Stimulated activated CD4-positive, alpha-beta T cell treated with anti-CD3 and anti-CD28 coated beads, Interleukin-1b, Interleukin-23, amount 100 ng/mL, for 1 hour (primary cell): ENCODE measurements at places on chromosomes 13 and 19.
A peak's percentile ranks its signal among the peaks of the same experiment; 100 is the strongest.

- DNase-seq, result no peak
These were observed 5.7 kb upstream of the FBXO27 start for GRCh38 chr19:39038098-39038497.

DNA sequence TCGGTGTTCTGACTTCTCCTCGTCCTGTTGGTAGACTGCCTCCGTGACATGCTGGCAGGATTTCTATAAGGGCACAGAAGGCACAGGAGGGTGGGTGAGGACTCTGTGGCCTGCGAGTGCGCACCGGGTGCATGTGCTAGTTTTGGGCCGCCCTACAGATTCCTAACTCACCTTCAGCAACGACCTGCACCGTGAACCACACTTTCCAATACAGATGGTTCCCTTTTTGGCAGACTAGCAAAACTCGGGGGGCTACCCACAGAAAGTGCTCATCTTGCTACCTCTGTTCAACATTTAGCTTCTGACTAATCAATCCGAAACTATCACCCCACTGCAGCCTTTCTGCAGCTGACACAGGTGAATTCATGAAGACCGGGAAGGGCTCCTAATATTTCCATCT lies 14.1 kb upstream of the AMER2 start:
- DNase-seq, result no peak

GRCh38 chr19:12756150-12756883 lies 4.7 kb downstream of the BEST2 start:
- DNase-seq, result no peak

GRCh38 chr19:46748325-46749109 lies 2.3 kb upstream of the STRN4 start:
- peak; percentile 71 for DNase-seq

GRCh38 chr13:109712124-109712722 lies 74.2 kb downstream of the IRS2 start:
- DNase-seq, result no peak

DNA sequence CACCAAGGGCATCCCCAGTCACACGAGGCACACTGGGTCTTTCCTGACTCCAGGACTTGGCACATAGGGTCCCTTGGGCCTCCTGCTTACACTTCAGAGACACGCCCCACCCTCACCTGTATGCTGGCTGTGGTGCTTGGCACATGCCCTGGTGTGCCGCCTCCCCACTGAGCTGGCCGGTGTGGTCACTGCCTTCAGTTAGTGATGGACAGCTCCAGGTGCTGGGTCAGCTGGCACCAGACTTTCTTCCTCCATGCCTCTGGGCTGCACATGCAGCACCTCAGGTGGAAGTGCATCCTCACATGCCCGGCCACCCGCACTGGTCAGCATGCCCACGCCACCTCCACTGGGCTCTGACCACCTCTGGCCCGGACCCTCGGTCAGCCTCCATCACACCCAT lies 52.9 kb downstream of the KLF2 start:
- DNase-seq, result no peak

DNA sequence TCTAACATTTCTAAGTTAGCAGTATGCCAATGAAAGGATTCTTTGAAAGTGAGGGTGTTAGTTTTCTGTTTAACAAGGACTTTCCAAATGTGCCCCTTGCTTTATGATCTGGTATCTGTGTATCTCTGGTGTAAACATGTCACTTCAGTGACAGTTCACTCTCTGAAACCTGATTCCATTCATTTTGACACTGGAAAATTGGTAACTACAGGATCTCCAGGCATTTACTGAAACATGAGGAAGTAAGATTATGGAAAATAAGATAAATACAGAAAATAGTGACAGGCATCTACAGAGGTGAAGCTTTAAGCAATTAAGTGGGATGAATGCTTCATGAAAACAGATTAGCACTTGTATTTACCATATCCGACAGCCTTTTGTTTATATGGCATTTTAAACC lies 101.6 kb upstream of the MYO16 start:
- no peak for DNase-seq

GRCh38 chr13:72315312-72315711 lies 412.1 kb downstream of the MZT1 start:
- DNase-seq, result no peak

- DNase-seq, result no peak
These were observed 113.5 kb downstream of the COL4A2 start for GRCh38 chr13:110420626-110421025.

- no peak for DNase-seq
These were observed 3.4 kb downstream of the LAIR2 start for GRCh38 chr19:54506079-54506478.

- no peak for DNase-seq
These were observed 1024.0 kb upstream of the PCDH9 start for GRCh38 chr13:68254151-68254550.

DNA sequence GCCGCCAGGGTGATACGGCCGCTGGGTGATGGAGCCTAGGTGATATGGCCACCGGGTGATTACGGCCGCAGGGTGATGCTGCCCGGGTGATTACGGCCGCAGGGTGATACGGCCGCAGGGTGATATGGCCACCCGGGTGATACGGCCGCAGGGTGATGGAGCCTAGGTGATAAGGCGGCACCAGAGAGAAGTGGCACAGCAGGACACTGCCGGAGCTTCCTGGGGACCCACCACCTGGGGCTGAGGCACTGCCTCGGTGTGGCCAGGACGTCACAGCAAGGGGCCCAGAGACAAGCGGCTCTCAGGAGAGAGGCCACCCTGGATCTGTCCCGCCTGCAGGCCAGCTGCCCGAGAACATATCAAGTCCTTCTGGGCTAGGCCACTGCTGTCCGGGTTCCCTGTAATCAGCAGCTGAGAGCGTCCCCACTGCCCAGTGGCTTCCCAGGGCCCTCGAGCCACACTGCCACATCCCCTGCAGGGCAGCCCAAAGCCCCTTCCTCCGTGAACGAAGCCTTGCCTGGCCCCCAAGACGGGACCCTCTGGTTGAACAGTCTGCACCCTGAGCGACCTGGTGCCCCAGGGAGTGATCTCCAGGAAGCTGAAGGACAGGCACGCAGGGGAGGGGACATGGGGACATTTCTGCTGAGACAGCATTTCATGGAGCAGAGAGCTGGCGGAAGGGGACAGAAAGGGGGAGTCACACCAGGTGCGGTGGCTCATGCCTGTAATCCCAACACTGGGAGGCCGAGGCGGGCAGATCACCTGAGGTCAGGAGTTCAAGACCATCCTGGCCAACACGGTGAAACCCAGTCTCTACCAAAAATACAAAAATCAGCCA lies 22.1 kb downstream of the ZNF787 start:
- DNase-seq, result no peak

- DNase-seq, result no peak
These were observed 117.9 kb downstream of the URI1 start for GRCh38 chr19:30059741-30060457.

DNA sequence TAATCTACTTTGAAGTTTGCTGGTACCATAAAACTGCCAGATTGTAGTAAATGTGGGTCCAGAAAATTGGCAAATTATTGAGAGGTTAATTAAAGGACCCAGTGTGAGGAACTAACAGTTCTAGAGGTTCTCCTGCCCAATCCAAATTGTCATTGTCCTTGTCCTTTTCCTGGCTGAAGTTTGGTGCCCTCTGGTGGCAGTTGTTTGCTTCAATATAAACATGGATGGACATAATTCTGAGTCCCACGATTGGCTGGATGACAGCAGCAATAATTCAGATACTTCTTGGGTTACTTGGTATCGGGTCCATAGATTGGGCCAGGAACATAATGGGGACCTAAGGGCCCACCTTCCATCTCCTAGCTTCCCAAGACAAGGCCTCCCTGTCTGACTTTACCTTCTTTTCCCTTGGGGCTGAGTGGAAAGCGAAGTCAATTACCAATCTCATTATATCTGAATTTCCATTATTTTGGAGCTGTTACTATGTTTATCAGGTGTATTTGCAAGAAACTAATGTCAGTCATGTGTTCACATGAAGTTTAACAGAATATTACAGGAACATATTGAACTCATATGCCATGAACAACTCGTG lies 33.8 kb upstream of the GARRE1 start:
- DNase-seq, result no peak

- DNase-seq, result no peak
These were observed 6.8 kb downstream of the NAPA start for GRCh38 chr19:47507924-47508553.

GRCh38 chr19:3413796-3414327 lies 47.5 kb downstream of the NFIC start:
- no peak for DNase-seq

DNA sequence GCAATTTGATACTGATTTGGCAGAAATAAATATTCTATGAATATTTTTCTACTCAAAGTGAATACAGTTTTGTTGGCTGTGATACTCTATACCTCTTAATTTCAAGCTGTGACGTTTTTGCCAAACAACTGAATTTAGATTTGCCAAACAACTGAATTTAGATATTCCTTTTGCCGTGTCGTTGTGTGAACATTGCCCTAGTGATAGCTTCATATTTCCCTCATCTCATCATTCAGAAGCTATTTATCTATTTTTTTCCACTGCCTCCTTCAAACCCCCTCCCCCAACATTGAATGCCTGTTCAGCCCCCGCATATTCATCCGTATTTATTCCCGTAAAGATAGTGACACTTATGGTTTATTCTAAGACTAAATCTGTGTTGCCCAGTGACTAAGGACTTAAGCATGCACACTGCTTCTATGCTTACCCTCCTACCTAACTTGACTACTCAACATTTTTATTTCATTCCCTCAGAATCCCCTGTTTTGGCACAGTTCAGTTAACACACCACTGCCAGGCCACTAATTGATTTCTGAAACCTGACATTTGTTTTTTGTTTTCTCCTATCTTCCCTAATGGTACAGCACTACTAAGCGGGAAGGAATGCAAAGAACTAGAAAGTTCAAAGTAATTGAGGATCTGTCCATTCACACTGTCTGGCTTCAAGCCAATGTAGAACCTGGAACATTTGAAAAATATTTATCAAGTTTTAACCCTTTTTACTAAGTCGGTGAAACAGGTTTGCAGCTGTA lies 2.8 kb upstream of the KLF5 start:
- no peak for DNase-seq

GRCh38 chr19:1396019-1396767 lies 5.1 kb downstream of the GAMT start:
- DNase-seq, result no peak

GRCh38 chr19:58579473-58580142 lies 6.5 kb upstream of the MZF1 start:
- no peak for DNase-seq

GRCh38 chr13:27406178-27406939 lies 18.1 kb upstream of the GTF3A start:
- DNase-seq, result no peak

- DNase-seq, result no peak
These were observed 214.6 kb downstream of the OXGR1 start for GRCh38 chr13:96779691-96780090.

- no peak for DNase-seq
These were observed 178.4 kb downstream of the MYO16 start for GRCh38 chr13:108807841-108808240.

DNA sequence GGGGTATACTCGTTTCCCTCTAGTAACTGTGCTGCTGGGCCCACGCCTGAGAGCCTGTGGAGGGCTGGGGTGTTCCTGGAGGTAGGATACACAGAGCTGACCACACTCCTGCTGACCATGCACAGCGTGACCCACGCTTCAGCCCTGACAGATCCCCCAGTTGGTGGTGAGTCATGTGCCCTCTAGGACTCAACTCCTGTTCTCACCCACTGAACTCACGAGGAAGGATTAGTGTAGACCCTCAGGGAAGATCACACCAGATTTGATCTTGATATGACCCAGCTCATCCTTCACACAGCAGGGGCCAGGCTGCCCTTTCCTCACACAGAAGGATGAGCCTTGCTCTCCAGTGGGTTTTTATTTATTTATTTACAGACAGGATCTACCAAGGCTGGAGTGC lies 13.3 kb upstream of the ACP7 start:
- no peak for DNase-seq

GRCh38 chr19:2287585-2288337 lies 5.8 kb upstream of the PEAK3 start:
- no peak for DNase-seq

DNA sequence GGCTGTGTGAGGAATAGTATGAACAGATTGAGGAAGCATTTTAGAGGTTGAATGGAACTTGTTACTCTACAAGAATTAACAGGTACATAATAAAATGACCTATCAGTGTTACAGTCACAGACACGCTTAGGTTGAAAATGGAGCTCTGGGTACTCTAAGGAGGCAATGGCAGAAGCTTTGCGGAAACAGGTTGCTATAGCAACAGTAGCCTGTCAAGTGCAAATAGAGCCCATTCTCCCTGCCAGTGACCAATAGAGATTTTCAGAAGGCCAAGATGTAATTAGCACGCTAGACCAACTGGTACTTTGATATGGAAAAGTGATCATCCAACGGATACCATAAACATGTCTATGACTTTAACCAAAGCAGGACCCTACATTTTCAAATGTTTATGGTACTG lies 148.5 kb upstream of the FREM2 start:
- no peak for DNase-seq

- DNase-seq, result no peak
These were observed 3.9 kb downstream of the BCKDHA start for GRCh38 chr19:41401483-41401882.

DNA sequence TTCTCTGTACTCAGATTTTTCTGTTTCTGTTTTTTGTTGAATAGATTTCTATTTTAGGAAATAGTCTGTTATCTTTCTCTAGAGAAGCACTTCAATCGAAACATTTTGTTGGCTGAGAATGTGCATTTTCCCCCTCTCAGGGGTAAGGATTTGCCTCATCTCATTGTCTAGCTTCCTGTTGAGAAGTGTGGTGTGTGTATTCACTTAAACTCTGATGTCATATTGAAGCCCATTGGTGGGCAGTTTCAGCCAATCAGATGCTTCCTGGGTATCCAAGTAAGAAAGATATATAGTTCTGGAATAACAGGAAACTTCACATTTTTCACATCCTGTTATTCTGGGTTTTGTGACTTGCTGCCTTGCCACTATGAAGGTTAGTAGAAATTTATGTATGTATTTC lies 87.6 kb downstream of the ARHGEF7 start:
- no peak for DNase-seq

DNA sequence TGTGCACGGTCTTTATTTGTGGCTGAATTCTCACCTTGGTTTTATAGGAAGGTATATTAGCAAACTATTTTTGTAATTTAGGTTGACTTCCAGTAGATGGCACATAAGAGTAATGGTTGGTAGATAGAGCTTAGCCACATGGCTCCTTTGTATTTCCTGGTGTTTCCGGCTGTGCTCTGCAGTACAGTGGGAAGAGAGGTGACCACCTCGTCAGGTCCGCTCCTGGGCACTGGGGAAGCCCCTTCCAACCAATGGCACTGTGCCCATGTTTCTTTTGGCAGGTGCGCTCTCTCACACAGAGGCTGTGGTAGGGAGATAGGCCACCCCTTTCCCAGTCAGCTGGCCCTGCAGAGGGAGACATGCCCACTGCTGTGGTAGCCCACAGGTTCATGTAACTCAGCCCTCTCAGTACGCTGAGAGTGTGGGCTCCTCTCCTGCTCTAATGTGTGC lies 74.3 kb upstream of the ATP12A start:
- DNase-seq, result no peak
